T-helper 22 cell (primary cell): ENCODE measurements at places on chromosomes 6 and 20.

DNA sequence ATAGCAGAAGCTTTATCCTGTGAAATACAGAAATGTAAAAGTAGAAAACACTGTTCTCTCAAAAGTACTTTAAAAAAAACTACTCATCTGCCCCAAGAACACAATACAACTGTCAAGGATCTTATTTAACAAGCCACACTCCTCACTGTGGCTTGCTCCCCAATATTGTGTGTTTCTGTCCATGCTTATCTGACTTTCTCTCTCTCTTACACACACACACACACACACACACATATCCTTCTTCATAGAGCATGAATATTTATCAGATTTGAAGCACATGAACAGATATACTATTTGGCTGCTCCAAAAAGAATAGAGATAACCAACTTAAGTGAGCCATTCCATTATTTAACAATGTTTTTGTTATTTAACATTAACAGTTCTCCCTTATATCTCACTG lies 3.6 kb upstream of the PHIP start:
- no peak for DNase-seq

- no peak for DNase-seq
Observed at GRCh38 chr6:13531956-13532355, 42.4 kb upstream of the SIRT5 start.

GRCh38 chr6:116158641-116159040 lies 32.7 kb upstream of the COL10A1 start:
- no peak for DNase-seq

DNA sequence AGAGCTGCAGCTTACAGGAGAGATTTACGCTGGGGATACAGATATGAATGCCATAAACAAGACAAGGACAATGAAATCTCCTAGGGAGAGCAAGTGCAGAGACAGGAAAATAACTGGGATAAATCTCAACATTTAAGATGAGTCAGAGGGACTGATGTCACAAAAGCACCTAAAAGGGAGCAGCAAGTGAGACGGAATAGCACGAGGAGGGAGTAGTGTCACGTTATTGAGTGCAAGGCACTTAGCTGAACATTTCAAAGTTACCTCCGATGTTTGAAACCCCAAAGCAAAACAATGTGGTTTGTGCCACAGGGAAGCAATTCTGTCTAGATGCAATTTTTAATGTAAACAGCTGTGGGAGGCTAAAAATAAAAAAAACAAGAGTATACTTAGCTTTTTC lies 1131.7 kb upstream of the EYS start:
- no peak for DNase-seq

- DNase-seq, result no peak
Observed at GRCh38 chr20:31974951-31975487, 7.1 kb downstream of the XKR7 start.

GRCh38 chr6:71412559-71413140 lies 124.0 kb downstream of the OGFRL1 start:
- no peak for DNase-seq

DNA sequence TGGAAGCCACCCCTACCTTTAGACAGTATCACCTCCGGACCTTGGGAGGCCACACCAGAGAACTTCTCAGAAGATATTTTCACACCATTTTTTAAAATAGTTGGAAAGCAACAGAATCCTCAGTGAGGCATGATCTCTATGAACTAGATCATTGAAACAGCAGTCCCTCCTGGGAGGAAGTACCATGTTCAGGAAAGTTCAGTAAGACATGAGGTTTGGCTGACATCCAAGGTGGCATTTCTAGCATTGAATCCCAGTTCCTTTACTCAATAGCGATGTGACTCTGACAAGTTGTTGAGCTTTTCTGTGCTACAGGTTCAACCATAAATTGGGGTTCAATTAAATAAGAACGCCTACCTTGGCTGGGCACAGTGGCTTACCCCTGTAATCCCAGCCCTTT lies 169.0 kb downstream of the TBC1D7 start:
- no peak for DNase-seq
